ENCODE measurements at places on chromosomes 7 and 10.

DNA sequence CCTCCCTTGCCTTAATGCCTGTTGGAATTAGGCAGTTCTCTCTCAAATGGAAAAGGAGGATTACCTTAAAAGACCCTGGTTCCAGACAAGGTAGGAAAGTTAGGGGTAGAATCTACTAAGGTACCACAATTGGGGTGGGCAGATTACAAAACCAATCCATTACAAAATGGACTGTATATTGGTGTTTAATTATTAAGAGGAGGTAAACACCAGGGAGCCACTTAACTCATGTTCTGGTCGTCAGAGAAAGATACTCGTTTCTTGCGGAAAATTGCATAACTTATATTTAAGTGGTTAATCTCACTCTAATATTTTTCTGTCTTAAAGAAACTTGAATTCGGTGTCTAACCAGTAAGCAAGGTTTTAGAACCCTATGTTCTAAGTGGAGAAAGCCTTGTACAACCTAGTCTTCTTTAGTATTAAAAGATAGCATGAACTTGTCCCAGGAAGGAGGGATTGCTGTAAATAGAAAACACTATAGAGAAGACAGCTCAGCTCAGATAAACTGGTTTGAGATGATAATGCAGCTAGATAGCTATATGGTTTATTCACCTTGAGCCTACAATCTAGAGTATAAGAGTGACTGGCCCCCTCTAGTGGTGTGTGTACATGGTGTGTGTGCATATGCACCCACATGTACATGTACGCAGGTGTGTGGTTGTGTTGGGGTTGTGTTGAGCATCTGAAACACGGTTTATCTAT lies 58.0 kb upstream of the STRIP2 start:
- DNase-seq = no peak

- DNase-seq = no peak
These were observed 82.5 kb upstream of the CREB5 start for GRCh38 chr7:28329661-28330363.

- no peak for DNase-seq
These were observed 54.3 kb upstream of the DUSP5 start for GRCh38 chr10:110443239-110444003.

- no peak for DNase-seq
These were observed 1.3 kb downstream of the CHST12 start for GRCh38 chr7:2404714-2405119.

GRCh38 chr7:105367458-105367857 lies 21.3 kb downstream of the SRPK2 start:
- no peak for DNase-seq

- DNase-seq = no peak
These were observed 8.1 kb downstream of the TFAM start for GRCh38 chr10:58393317-58393716.

GRCh38 chr7:106952658-106953231 lies 87.7 kb downstream of the PIK3CG start:
- DNase-seq = no peak

- DNase-seq = no peak
These were observed 16.6 kb upstream of the FAM170B start for GRCh38 chr10:49150426-49150825.

DNA sequence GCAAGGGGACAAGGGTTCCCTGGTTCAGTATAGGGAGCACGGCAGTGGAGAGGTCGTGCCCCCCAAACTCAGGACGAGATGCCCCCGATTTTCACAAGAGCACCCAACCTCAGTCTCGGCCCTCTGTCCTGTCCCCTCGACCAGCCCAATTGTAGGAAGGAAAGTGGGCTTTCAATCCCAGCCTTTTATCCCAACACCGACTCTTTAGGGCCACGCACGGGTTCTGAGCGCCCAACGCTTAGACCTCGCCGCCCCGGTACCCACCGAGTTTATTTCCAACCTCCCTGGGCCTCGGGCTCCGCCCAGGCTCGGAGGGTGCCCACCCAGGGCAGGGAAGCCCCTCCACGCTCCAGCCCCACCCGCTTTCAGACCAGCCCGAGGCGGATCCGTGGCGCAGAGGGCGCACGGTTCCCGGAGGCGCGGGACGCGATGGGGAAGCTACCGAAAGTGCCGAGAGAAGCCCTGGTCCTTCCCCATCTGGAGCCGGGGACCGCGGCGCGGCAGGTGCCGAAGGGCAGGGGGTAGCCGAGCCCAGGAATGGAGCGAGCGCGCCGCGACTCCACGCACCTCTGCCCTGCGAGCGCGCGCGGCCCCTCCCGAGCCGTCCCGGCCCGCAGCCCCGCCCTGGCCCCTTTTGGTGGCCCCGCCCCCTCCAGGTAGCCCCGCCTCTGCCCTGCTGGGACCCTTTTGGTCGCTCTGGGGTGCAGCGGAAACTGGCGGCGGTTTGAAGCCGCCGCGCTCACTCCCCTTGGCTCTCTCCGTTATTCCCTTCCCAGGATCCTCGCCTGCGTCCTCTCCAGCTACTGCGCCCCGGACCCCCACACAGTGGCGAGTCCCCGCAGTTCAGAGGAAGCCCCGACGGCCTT lies 20.4 kb downstream of the GRID2IP start:
- no peak for DNase-seq

GRCh38 chr7:118264836-118265235 lies 40.3 kb downstream of the ANKRD7 start:
- no peak for DNase-seq

GRCh38 chr7:3568516-3568915 lies 267.5 kb downstream of the SDK1 start:
- DNase-seq = no peak

GRCh38 chr10:71888248-71888622 lies 37.2 kb upstream of the PSAP start:
- no peak for DNase-seq

DNA sequence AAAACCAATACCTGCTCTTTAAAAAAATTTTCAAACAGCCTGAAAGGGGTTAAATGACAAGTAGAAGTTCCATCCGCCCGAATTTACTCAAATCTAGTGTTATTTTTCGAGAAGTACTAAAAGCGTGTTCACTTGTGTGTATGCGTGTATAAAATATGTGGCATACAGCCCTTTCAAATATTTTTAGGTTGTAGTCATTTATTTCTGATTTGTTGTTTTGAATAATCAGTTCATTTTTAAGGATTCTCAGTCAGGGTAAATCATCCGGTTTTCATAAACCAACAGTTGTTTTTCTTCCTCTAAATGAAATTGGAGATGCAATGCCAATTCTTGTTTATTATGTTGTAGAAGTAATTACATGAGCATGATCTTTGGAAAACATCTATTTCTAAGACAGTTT lies 6.9 kb upstream of the SUN1 start:
- no peak for DNase-seq

DNA sequence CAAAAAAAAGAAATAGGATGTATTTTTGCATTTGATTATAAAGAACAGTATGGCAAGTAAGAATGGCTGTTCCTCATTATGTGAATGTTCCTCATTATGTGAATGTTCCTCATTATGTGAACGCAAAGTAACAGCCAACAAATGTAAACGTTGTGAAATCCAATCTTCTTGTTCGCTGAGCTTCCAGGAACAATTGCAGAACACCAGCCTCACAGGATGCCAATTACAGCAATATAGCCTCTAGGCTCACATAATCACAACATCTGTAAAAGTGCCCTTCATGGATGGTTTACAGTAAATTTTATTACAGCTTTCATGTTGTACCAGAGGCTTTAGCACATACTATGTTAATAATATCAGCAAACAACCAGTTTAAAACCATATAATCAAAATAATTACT lies 71.6 kb downstream of the THSD7A start:
- peak; percentile 19 for DNase-seq
